ENCODE measurements at places on chromosomes 6 and 20.
A peak's percentile ranks its signal among the peaks of the same experiment; 100 is the strongest.

DNA sequence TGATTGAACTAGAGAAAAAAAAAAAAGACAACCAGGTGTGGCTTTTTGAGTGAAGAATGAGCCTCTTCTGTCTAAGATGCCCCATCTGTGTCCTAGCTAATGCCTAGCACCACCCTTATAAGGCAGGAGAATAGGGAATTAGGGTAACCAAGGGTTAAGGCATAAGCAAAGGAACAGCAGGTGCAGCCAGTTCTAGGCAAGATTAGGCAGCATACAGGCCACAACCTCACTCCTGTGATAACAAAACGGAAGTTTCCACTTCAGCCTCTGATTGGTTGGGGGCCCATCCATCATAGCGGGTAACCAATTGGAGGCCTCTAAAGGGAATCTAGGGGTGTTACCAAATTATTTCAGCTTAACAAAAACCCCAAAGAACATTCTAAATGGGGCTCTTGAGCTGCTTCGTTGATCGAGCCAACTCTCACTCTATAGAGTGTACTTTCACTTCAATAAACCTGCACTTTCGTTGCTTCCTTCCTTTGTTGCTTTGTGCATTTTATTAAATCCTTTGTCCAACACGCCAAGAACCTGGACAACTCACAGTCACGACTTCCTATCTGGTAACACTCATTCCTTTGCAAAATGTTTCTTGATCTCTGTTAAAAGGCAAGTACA is 61.9 kb upstream of the TAGAP start:
- peak; percentile 94 for DNase-seq

DNA sequence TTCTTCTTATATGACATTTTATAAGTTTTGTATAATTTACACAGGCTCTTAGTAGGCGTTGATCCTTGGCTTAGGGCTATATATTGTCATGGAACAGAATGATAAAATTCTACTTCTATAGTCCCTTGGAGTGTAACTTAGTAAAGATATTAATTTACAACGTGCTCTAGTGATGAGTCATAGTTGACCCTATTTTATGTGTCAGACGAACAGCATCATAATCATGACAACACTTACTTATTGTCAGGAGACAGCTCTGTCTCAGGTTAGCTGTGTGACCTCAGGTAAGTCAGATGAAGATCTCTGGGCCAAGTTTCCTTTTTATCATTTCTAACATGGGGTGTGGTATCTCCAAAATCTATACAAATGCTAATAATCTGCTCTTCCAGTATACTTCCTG is 473.5 kb downstream of the UTRN start:
- peak; percentile 7 for DNase-seq

GRCh38 chr6:158014505-158015187 is 33.0 kb downstream of the SYNJ2 start:
- no peak for DNase-seq

- DNase-seq = no peak
Measured at GRCh38 chr6:3205913-3206312, 21.5 kb downstream of the TUBB2B start.

DNA sequence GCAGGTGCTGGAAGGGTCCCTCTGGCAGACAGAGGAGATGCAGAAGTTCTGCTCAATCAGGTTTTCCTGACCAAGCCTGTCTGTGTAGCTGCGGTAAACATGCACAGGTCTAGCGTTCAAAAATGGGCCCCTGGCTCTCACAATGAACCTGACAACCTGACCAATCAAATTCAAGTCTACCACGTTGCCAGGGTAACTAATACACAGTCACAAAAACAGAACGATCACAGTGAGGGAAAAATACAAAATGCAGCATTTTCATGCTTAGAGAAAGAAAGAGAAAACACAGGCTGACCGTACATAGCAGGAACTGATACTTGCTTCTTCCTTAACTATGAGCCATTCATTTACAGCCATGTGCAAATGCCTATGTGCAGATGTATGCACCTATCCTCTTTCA is 353.1 kb upstream of the TSHZ2 start:
- DNase-seq = no peak

DNA sequence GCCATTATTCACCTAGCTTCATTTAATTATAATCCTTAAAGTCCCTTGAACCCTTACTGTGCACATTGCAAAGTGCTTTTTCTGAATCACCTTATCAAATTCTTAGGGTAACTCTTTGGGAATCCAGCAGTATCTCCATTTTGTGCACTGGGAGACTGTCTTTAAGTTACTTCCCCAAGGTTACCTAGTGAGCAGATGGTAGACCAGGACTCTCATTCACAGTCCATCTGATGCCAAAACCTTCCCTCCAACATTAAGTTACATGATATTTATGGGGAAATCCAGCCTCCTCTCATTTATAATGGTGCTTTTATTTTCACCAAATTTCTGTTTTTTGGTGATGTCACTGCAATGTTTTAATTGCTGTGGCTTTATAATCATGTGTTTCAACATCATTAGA is 75.7 kb downstream of the NCOA7 start:
- DNase-seq = no peak

- peak; percentile 77 for DNase-seq
Measured at GRCh38 chr6:156767603-156768467, 9.3 kb upstream of the ARID1B start.

DNA sequence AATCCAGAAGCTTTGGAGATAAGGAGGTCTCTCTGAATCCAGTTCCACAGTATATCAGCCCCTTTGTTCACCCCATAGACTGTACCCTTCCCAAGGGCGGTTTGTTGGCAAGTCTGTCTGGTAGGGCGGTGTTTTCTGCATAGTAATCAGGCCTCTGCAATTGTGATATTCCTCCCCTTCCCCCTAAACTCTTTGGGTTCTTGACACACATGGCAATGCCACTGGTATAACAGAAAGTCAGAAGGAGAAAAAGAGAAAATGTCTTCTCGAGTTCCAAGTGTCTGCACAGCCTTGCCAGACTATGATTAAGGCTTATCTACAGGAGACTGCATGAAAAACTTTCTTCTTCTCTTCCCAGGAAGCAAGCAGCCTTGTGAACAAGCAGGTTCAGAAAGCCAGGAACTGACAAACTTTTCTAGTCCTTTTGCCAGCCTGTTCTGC is 45.6 kb downstream of the FOXO3 start:
- DNase-seq = peak; percentile 26

DNA sequence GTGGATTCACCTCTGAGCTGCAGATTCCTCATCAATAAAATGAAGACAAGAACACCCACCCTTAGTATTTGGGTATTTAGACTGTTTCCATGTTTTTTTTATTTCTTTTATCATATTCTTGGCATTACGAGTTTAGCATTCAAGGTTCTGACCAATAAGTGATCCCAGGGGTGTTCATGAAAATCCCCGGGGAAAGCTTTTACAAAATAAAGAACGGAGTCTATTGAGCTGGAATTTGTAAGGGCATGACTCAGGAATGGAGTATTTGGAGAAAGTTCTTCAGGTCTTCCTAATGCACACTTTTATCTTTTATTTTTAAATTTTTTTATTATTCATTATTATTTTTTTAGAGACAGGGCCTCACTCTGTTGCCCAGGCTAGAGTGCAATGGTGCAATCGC is 19.4 kb upstream of the TOX2 start:
- DNase-seq = no peak

DNA sequence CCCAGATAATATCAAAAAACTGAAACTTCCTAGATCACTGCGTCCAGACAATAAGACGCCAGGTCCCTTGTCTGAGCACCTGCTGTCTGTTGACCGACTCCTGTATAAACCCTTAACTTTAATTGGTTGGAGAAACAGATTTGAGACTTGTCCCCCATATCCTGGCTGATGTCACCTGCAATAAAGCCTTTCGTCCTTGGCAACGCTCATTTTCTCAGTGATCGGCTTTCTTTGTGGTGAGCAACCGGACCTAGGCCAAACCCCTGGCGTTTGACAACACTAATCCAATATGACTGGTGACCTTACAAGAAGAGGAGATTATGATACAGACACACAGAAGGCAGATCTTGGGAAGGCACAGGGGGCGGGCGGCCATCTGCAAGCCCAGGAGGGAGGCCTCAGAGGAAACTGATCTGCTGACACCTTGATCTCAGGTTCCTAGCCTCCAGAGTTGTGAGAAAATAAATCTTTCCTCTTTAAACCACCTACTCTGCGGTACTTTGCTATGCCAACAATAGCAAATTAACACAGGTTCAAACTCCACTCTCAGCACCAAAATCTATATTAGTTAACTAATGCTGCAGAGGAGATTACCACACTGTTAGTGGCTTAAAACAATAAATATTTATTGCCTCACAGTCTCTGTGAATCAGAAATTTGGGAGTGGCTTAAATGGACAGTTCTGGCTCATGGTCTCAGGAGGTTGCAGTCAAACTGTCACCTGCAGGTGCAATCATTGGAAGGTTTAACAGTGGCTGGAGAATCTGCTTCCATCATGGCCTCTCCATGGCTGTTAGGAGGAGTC is 178.7 kb downstream of the OTOR start:
- DNase-seq = no peak

- DNase-seq = peak; percentile 44
Measured at GRCh38 chr6:134230087-134230700, 87.7 kb downstream of the SGK1 start.

DNA sequence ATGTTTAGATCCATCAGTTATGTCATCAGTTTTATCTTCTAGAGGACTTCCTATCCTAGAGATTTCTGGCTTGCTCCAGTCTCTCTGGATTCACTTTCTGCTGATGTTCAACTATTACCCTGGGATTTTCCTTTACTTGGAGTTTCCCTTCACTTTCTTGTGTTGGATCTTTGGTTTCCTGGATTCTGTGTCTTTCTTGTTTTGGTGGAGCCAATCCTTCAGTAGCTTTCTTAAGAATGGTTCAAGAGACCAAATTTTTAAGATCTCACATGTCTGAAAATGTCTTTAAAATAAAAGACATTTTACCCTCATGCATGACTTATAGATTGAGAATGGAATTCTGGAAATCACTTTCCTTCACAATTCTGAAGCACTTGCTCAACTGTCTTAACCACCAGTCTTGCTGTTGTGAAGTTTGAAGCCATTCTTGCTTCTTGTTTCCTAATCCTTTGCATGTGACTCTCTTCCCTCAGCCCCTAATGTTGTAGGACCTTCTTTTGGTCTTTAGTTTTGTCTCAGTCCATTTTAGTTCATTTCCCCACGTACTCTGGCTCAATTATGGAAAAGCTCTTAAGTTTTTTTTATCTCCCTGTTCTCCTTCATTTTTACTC is 87.9 kb downstream of the ARID1B start:
- no peak for DNase-seq

- no peak for DNase-seq
Measured at GRCh38 chr20:45459606-45460005, 9.9 kb upstream of the WFDC2 start.

DNA sequence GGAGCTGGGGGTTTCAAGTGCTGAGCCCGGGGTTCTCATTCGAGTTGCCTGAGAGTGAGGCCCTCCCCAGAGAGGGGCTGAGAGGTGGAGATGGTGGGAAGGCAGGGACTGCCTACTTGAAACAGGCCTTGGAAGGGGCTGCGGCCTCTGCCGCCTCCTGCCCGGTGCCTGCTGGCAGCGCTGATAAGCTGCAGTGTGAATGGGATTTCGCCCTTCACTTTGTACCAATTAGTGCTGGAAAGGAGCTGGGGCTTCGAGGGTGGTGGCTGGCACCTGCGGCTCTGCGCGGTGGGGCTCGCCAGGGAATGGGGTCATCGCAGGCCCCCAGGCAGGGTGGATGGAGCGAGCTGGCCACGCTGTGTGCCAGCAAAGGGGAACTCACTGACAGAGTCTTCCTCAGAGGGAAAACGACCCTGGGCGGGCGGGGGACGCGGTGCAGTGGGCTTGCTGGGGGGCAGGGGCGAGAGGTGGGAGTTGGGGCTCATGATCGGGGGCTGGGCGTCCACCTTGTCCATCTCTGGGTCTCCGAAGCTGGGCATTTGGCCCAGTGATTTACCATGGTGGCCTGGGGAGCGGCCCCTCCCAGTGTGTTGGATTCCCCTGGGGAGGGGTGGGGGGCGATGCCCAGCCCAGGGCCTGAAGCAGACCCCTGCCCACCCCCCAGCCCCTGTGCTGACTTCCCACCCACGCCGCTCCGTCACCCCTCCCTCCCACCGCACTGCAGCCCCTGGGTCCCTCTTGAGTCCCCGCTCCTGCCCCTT is 22.9 kb downstream of the COL20A1 start:
- DNase-seq = no peak

DNA sequence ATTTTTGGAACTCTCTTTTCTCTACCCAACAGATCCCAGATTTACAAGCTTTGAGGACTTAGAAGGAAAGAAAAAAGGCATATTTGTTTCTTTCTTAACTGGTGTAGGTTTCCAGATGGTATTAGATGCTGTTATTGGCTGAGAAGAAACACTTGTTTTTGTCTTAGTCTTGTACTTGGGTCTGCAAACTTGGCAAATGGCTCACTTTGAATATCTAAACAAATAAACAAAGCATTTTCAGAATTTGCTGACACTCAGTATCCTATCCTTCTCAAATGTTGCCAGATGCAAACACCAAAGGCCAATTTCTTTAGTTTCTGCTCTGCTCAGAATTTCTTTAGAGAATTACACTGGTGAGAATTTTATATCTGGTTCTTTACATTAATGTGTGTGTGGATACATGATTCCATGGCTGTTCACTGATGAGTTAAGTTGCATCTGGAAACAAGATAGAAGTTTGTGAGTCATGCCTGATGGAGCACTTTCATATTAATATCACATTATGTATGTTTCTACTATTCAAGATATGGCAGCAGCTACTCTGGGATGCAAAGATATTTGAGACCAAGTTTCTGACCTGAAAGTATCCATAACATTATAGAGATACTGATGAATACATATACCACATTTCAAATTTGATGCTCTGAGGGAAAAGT is 43.7 kb upstream of the CEP162 start:
- DNase-seq = no peak

DNA sequence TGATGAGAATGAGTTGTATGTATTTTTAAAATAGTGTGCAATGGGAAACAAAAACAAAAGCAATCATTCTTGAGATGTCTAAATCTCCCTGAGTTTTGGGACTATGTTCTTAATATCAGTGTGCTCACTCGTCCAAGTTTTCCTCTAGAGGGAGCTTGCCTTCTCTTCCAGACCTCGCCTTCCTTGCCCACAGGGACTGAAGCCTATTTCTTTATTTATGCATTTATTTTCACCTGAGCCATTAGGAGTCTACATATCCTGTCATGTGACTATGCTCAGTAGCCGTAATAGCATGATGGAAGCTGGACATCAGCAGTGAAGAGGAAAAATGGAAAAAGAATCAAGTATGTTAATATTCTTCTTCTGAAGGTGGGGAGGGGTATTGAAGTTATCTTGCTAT is 131.2 kb downstream of the SH3BGRL2 start:
- DNase-seq = peak; percentile 4

- DNase-seq = no peak
Measured at GRCh38 chr6:139778688-139779087, 404.2 kb upstream of the CITED2 start.

- no peak for DNase-seq
Measured at GRCh38 chr6:90631046-90631445, 44.2 kb upstream of the MAP3K7 start.

- DNase-seq = no peak
Measured at GRCh38 chr20:14710951-14711350, 373.5 kb upstream of the FLRT3 start.

GRCh38 chr6:77178821-77179220 is 284.5 kb downstream of the HTR1B start:
- DNase-seq = no peak

GRCh38 chr20:61125546-61126180 is 126.4 kb upstream of the CDH4 start:
- DNase-seq = no peak

- DNase-seq = no peak
Measured at GRCh38 chr6:154363821-154364220, 7.2 kb upstream of the IPCEF1 start.

GRCh38 chr6:16252686-16253299 is 14.4 kb downstream of the GMPR start:
- DNase-seq = no peak

Measured in common myeloid progenitor, CD34-positive (primary cell).